Stimulated activated CD4-positive, alpha-beta T cell treated with anti-CD3 and anti-CD28 coated beads, TNF-alpha, amount 100 ng/mL, for 48 hours (primary cell): ENCODE measurements at places on chromosomes 16 and 17.

DNA sequence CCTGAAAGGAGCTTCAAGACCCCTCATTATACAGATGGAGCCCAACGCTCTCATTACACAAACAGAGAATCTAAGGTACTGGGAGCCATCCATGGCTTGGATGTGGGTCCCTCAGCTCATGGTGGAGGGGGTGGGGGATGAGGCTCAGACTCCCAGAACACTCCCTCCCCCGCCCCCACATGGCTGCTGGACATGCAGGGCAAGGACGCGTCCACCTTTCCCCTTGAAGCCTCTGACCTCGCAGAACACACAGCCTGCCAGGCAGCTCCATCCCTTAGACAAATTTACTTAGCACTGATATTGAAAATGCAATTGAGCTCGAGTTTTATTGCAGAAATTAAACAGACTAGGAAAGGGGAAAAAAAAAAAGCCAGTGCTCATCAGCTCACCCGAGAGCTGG is 203.9 kb downstream of the ZNF423 start:
- DNase-seq = no peak

DNA sequence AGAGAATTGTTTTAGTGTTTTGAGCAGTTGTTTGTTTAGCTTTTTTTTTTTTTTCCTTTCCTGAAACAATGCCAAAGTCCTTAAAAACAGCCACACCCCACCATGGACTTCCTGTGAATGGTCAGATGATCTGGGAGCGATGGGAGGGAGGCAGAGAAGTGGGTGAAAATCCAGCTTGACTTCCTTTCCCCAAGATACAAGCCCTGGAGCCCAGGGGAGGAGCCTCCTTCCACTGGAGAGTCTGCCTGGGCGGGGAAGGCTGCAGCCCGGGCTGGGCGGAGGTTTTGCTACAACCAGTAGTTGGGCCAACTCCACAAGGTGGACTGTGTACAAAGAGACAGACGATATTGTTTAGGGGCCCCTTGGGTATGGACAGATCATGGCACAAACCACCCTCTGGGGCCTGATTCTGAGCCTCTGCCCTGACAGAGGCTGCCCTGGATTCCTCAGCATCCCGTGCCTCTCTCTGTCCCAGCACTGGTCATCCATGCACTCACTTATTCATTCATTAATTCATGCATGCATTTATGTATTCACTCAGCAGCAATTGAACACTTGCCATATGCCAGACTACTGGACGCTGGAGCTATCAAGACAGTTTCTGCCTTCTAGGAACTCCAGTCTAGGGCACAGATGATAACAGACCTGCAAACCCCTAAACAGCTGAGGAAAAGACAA is 29.8 kb downstream of the WSB1 start:
- no peak for DNase-seq

DNA sequence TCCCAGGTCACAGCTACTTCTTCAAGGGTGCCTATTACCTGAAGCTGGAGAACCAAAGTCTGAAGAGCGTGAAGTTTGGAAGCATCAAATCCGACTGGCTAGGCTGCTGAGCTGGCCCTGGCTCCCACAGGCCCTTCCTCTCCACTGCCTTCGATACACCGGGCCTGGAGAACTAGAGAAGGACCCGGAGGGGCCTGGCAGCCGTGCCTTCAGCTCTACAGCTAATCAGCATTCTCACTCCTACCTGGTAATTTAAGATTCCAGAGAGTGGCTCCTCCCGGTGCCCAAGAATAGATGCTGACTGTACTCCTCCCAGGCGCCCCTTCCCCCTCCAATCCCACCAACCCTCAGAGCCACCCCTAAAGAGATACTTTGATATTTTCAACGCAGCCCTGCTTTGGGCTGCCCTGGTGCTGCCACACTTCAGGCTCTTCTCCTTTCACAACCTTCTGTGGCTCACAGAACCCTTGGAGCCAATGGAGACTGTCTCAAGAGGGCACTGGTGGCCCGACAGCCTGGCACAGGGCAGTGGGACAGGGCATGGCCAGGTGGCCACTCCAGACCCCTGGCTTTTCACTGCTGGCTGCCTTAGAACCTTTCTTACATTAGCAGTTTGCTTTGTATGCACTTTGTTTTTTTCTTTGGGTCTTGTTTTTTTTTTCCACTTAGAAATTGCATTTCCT is 3.4 kb upstream of the LPCAT2 start:
- no peak for DNase-seq

DNA sequence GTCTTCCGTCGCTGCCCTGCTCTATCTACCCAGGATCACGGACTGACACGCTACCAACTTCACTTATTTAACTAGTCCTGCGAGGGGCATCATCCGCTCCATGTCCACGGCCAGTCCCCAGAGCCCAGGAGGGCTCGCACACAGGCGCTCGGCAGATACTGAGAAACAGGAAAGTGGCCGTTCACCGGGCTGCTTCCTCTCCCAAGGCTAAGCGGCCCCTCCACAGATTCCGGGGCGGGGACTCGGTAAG is 388 bp downstream of the OXLD1 start:
- DNase-seq = no peak

DNA sequence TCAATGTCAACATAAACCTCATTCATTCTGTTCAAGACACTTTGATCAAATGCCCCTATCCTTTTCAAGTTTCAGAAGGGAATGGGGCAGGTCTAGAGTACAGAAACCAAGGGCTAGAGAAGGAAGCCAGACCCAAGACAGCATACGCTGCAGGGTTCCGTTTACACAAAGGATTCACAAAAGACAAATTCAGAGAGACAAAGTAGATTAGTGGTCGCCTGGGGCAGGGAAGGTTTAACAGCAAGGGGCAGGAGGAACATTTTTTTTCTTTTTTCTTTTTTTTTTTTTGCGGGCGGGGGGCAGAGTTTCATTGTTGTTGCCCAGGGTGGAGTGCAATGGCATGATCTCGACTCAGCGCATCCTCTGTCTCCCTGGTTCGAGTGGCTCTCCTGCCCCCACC is 19.9 kb upstream of the TRAP1 start:
- DNase-seq = no peak

DNA sequence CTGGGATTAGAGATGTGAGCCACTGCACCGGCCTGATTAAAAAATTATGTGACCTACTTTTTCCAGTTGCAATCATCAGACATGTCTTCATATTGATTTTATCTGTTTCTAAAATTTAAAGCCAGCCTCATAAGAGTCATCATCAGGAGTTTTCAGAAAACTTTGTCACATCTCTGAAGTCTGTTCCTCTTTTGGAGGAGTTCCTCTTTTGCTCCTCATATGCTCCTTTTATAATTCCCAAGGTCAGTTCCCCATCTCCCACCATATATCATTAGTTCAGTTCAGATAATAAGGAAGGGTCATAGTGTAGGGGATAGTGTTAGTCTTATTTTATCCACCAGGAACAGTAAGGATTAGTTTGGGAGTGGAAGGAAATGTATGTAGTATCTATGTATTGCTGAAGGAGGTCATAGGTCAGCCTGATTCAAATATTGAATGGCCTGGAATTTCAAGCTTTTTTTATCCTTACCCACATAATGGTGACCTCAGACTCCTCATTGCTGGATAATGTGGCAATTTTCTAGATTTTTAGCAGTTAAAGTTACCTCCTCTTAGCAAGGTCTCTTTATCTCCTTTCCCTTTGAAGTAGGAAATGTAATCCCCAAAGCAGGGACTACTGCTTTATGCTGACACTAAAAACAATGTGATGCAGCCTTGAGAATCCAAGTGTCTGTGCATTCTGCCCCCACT is 13.8 kb upstream of the DUSP14 start:
- no peak for DNase-seq

DNA sequence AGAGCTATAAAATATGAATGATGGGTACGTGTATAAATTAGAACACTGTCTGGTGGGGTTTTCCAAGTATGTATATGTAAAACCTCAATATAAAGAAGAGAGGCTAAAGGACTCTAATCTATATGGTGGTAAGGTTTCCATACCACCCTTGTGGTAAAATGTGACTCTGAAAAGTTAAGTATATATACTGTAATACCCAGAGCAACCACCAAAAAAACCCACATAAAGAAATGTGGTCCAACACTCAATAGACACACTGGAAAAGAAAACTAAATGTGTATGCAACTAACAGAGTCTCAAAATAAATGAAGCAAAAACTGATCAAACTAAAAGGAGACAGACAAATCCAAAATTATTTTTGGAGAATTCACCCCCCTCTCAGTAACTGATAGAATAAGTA is 72.2 kb downstream of the XPO6 start:
- no peak for DNase-seq

GRCh38 chr16:50259334-50260205 is 6.8 kb upstream of the ADCY7 start:
- no peak for DNase-seq

- DNase-seq = no peak
Measured at GRCh38 chr16:13041646-13042290, 140.4 kb downstream of the SHISA9 start.

- no peak for DNase-seq
Measured at GRCh38 chr17:51941272-51941671, 217.2 kb downstream of the CA10 start.

DNA sequence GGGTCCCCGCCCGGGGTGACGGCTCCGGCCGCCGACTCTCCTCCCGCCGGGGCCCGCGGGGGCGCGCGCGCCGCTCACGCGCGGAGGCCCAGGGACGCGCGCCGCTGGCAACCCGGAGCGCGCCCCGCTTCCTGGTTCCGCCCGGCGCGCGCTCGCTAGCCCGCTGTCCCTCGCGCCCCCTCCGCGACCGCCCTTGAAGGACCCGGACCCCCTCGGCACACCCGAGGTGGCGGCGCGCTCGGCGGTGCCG is at the start of gene STAT5B:
STAT5B (minus strand) TSS at position 33 of the 250 bp plus-strand sequence. CDS start 44,264 bp downstream, outside the sequence.
- no peak for DNase-seq

DNA sequence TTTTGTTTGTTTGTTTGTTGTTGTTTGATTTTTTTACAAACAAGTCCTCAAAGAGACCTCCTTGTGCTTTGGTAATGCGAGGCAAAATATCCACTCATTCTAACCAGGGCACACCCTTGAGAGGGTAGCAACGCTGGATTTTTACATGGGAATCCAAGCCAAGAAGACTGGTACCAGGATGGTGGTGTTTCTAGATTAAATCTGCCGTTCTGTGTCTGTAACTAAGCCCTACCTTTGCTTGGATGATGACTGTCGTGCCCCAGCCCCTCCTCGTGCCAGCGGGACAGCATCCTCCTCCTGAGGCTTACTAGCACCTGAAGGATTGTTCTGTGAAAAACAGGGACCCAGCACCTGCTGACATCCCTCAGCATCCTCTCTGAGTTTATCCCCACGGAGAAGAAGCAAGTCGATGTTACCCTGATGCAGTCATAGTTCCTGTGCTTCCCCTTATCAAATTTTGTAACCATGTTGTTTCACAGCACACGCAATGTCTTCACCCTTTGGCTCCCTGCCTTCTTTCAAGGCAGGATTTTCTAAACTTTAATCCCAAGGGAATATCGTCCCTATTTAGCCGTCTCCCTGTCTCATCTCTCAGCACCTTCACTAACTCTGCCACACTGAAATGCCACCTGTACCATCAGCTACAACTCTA is 5.1 kb upstream of the HSBP1 start:
- DNase-seq = no peak

GRCh38 chr17:82035956-82036633 is 1.4 kb downstream of the DCXR start:
- DNase-seq = no peak

DNA sequence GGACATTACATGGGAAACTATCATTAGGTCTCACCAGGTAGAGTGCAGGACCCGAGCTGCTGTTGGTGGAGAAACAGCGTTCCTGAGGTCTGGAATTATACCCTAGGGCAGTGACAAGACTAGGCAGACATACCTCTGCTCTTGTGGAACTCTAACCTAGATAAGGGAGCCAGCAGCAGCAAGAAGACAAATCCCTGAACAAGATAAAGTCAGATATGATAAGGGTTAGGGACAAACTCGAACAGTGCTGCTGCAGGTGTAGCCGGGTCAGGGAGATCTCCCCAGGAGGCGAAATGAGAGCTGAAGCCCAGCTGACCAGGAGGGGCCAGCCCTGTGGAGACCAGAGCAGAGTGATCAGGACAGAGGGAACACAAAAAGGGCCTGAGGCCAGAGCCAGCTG is 34.7 kb downstream of the ARSG start:
- no peak for DNase-seq

- no peak for DNase-seq
Measured at GRCh38 chr17:74049167-74049966, 154.1 kb upstream of the RPL38 start.

GRCh38 chr17:76562734-76563148 is 22.9 kb downstream of the PRCD start:
- no peak for DNase-seq

- no peak for DNase-seq
Measured at GRCh38 chr16:5333991-5334390, 236.4 kb upstream of the EEF2KMT start.

GRCh38 chr17:48047113-48047740 is 932 bp upstream of the NFE2L1 start:
- DNase-seq = no peak

DNA sequence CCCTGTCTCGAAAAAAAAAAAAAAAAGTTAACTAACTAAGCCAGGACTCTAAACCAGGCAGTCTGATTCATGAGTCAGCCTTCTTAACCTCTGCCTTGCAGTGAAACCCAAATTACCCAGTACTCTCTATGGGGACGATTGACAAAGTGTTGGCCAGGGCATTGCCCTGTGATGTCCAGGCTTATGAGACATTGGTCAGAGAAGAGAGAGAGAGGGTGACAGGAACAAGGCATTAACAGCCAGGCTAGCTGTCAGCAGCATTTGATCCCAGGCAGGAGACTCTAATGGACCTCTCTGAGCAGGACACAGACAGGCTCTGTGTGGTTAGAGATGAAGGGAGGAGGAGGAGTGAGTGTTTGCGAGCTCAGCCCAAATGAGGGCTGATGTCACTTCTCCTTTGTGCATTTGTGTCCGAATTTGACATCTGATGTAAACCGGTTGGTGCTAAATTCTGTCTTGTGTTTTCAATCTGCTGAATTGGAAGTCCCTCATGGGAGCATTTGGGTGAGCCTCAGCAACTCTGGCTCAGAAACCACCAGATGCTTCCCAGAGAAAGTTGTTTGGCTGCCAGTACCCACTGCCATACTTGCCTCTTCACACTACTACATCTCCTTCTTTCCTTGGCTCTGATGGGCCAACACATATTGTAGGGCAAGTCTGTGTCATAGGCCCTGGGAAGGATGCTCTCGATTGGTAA is 4.3 kb upstream of the MYL4 start:
- DNase-seq = no peak

- no peak for DNase-seq
Measured at GRCh38 chr17:50380369-50381259, 7.6 kb downstream of the EME1 start.

DNA sequence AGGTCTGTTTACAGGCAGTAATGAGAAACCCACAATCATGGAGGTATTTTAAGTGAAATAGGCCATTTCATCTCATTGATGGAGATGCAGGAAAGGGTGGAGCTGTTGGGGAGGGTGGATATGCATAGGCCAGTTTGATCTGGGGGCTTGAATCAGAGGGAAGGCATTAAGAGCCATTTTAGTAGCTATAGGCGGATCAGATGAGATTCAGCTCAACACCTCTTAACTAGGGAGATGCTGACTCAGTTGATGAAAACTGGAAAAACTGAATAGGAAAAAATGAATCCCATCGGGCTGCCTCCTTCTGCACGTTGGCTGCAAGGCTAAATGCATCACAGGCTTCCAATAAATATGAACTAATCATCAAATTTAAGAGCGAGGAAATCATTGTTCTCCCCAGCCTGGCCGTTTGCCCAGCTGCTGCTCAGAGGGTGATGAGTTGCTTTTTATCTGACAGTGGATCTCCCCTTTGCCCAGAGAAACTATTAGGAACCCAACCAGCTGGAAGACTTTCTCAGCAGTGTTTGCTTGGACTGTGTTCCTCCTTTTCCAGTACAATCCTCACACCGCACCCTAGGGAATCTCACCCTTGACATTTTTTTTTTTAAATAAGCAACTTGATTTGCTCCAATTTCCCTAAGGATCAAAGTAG is 149.6 kb downstream of the SOX9 start:
- no peak for DNase-seq
